Camera-type eye (tissue), 1 donor: ENCODE measurements at places on chromosomes 1 and 21. TPM values are rescaled to one million over a fixed set of nuclear protein-coding genes. Genes with fewer than 3 reads are reported as not detected.

Gene AK5
- 11.2 TPM for total RNA-seq

Gene CACNA1S
- total RNA-seq = 5.9 TPM

Gene ARPC5
- 80.2 TPM for total RNA-seq

Gene KCNJ15
- 0.38 TPM for total RNA-seq

Gene KIF17
- 4.7 TPM for total RNA-seq

Gene AKR7A3
- 3.3 TPM for total RNA-seq

Gene ACP6
- 8.0 TPM for total RNA-seq

Gene CPLANE2
- total RNA-seq = 8.9 TPM

Gene SLAMF7
- 0.22 TPM for total RNA-seq

Gene AZIN2
- total RNA-seq = 14.5 TPM

Gene PIK3R3
- 33.9 TPM for total RNA-seq

Gene HFM1
- 32.1 TPM for total RNA-seq

Gene TMEM63A
- total RNA-seq = 33.0 TPM
